EH (cell line): ENCODE measurements at places on chromosomes 3 and 15.

GRCh38 chr3:182508919-182509711 lies 284.2 kb upstream of the ATP11B start:
- no peak for DNase-seq

- DNase-seq: no peak
Observed at GRCh38 chr3:73685061-73685460, 60.3 kb upstream of the PDZRN3 start.

DNA sequence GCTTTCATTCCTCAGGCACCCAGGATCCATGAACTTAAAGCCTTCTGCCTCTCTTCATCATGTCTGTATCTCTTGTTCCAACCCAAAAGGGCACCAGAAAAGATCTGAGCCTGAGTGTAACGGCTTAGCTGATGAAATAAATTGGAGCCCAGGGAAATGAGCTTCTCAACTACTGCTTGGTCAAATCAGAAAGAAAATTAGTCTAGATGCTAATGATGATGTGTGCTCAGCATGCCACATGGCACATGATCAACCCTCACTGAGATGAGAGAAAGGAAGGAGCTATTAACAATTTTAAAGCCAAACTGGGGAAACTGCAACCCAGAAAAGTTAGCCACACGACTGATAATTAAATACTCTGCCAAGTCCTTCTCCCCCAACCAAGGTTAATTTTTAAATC lies 325.7 kb downstream of the CNTN3 start:
- no peak for DNase-seq

DNA sequence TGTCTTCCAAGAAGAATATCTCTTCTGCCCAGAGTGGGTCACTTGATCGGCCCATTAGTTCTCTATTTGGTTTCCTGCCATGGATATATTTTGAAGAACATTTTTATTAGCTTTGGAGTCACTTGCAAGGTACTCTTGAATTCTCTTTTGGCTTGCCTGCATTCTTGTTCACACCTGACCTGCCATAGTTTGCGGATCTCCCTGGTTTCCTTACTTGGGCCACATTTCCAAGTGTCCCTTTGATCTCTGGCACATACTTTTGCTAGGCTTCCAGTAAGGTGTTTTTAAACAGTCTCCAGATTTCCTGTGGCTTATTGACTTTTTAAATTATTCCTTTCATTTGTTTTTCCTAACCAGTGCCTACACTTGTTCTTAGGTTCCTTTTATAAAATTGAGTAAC lies 488.5 kb upstream of the MDFIC2 start:
- DNase-seq: no peak

DNA sequence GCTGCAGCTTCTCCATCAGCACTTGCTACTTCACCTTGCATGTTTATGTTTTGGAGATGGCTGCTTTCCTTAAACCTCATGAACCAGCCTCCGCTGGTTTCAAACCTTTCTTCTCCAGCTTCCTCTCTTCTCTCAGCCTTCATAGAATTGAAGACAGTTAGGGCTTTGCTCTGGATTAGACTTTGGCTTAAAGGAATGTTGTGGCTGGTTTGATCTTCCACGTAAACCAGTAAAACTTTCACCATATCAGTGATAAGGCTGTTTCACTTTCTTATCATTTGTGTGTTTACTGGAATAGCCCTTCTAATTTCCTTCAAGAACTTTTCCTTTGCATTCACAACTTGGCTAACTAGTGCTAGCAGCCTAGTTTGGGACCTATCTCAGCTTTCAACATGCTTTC lies 11.7 kb upstream of the GNAT1 start:
- no peak for DNase-seq

DNA sequence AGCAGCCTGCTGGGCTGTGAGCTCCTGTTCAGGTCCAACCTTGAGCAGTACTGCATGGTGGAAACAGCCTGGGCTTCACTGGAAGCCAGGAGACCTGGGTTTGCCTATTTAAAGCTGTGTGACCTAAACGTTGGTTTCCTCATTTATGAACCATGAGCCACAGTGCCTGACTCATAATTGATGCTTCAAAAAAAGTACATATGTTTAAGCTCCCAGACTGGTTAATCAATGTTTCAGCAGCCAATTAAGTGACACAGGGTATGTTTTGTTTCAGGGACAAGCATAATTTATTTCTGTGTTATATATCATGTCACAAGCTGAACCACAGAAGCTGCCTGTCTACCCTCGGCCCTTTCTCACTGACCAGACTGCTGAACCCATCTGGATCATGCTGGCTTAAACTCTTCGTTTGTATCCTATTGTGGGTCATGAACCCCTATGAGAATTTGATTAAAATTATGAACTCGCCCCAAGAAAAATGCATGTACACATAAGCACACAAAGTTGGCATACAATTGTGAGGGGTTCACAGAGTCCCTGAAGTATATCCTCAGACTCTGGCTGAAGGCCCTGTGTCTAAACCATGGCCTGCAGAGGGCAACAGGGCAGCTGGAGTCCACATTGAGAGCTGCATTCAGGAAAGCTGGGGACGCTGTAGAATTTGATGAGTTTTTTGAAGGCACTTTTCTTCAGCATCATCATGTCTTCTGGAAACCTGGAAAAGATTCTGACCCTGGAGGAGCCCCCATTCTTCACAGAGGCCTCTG lies 23.7 kb downstream of the HDC start:
- DNase-seq: peak; percentile 69

DNA sequence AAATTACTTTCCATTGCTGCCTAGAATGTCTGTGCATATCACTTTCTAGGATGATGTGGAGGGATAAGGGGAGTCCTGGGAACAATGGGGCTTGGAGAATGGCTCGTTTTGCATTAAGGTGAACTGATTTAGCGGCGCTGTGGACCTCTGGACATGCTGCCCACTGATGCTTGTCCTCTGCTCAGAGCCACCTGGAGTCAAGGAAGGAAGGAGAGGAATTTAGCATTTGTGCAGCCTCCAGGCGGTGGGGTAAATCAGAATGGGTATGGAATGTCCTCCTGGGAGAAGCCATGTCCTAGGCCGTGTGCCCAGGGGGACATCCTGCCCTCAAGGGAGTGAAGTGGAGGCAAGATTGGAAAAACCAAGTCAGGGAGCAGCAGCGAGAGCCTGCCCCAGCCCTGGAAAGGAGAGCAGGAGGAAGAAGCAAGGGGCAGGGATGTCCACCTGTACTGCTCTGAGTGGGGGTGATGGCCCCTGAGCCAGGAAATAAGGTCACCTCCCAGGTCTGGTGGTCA lies 37.8 kb downstream of the KY start:
- DNase-seq: no peak

- no peak for DNase-seq
Observed at GRCh38 chr15:42879443-42879842, 41.1 kb downstream of the TTBK2 start.

- no peak for DNase-seq
Observed at GRCh38 chr3:170635385-170635735, 49.5 kb upstream of the SLC7A14 start.

- peak; percentile 94 for DNase-seq
Observed at GRCh38 chr3:98972155-98972554, 70.7 kb upstream of the DCBLD2 start.

GRCh38 chr3:104437891-104438290 lies 928.8 kb upstream of the ALCAM start:
- peak; percentile 61 for DNase-seq

DNA sequence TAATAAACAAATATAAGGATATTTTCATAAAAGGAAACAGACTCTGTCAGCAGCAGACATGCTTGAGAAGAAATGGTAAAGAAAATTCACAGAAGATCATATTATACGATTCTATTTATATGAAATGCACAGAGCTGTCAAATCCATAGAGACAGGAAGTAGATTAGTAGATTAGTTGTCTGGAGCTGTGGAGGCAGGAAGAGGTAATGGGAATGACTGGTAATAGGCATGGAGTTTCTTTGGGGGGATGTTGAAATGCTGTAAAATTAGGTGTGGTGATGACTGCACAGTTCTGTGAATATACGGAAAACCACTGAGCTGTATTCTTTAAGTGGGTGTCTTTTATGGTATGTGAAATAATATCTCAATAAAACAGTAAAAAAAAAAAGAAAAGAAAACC lies 35.3 kb downstream of the CEP152 start:
- no peak for DNase-seq

DNA sequence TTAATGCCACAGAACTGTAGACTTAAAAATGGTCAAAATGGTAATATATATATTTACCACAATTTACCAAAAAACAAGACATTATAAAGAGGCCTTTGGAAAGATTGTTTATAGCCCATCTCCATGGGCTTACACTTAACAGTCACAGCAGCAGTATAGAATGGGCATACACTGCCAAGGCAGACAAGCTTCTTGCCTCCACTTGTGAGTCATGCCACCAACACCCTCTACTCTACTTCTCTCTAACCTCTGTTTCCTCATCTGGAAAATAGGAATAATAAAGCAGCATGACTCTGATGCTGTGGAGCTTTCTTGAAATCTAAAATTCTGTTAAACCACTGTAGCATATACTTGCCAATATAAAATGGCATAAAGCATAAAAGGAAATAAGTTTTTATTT lies 14.4 kb upstream of the GPR156 start:
- no peak for DNase-seq

GRCh38 chr15:36691579-36692357 lies 112.3 kb downstream of the CDIN1 start:
- DNase-seq: no peak

DNA sequence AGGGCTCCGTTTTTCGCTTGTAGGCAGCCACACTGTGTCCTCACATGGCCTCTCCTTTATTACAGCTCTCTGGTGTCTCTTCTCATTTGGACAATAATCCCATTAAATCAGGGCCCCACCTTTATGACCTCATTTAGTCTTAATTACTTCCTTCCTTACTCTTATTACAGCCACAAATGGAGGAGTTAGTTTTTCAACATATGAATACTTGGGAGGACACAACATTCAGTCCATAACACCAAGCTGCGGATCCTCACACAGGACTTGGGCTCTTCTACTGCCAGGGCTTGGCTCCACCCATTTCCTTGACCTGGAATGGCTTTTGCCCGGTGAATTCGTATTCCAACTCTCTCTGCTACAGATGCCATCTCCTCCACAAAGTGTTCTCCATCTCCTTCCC lies 74.3 kb upstream of the SLC7A14 start:
- no peak for DNase-seq

GRCh38 chr3:5294356-5294755 lies 106.8 kb downstream of the EDEM1 start:
- peak; percentile 89 for DNase-seq

DNA sequence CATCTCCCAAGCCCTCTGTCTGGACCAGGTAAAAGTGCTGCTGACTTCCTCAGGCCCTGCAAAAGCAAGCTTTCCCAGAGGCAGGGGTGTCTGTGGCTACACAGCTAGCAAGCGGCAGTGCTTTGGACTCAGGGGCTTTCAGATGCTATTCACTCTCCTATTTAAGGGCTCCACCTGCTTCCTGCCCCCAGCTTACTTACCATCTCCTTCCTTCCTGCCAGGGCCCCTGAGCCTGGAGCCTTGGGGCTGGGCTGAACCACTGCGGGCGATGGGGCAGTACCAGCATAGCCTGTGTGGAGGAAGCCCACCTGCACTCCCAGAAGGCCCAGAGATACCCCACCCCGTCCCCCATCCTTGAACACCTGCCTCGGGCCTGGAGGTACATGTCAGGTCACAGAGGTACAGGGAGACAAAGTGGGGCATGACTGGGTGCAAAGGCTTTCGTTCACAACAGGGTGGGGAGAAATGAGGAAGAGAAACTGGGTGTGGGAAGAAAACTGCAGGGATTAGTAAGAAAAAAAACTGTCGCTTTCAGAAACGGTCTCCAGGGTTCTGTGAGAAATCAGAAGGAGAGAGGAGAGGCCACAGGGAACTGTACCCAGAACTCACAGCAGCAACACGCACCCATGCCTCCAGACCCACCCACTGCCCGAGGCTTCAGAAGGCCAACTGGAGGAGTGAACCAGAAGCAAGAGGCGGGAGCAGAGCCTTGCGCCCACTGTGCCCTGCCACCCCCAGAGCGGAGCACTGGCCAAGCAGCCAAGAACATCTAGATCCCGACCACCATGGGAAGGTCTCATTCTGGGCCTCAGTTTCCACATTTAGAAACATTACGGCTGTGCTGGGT lies 49.5 kb downstream of the CCDC12 start:
- DNase-seq: no peak

DNA sequence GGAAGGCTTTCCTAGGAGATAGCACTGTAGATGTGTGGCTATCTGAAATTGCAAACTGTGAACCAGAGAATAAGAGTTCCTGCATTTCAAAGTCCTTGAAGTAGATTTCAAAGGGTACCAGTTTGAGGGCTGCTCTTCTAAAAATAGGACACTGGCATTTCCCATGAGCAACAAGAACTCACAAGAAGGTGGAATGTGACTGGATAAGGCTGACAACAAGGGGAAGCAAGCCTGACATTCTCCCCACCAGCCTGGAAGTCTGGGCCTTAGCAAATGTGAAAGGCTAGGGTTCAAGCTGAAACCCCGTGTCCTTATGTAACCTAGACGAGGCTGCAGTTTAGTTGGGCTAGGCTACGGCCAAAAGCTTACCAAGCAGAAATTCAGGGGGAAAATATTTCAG lies 18.7 kb upstream of the TJP1 start:
- DNase-seq: peak; percentile 43
